ENCODE measurements at places on chromosomes 1 and 21.
A peak's percentile ranks its signal among the peaks of the same experiment; 100 is the strongest.

- DNase-seq, result no peak
Observed at GRCh38 chr1:150404465-150404864, 40.5 kb downstream of the RPRD2 start.

DNA sequence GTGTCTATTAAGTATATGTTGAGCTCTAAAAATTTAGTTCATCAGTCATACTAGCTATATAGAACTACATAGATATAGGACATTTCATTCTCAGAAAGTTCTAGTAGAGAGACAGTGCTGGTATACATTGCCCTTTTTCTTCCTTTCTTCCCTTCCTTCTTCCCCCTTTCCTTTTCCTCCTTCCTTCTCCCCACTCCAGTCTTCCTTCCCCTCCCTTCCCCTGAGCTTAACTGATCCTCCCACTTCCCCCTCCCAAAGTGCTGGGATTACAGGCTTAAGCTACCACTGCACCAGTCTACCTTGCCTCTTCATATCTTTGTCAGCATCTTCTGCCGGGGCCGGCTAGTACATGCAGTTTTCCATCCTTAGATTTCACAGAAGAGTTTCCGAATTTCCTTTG lies 12.1 kb downstream of the THRAP3 start:
- no peak for DNase-seq

- no peak for DNase-seq
Observed at GRCh38 chr1:2544875-2545640, 11.1 kb upstream of the TNFRSF14 start.

GRCh38 chr21:32174819-32175218 lies 104.0 kb downstream of the MIS18A start:
- DNase-seq, result no peak

DNA sequence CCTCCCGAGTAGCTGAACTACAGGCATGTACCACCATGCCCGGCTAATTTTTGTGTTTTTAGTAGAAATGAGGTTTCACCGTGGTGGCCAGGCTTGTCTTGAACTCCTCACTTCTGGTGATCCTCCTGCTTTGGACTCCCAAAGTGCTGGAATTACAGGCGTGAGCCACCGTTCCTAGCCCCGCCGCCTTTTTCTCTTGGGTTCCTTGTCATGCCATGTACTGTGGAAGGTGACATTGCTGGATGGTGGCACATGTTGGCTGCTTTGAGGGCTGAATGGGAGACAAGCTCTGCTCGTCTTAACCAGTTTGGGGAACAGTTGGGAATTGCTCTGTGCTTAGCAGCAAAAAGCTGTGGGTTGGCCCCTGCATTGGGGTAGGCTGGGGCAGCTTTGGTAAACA lies 22.7 kb downstream of the ACTL8 start:
- DNase-seq, result no peak

DNA sequence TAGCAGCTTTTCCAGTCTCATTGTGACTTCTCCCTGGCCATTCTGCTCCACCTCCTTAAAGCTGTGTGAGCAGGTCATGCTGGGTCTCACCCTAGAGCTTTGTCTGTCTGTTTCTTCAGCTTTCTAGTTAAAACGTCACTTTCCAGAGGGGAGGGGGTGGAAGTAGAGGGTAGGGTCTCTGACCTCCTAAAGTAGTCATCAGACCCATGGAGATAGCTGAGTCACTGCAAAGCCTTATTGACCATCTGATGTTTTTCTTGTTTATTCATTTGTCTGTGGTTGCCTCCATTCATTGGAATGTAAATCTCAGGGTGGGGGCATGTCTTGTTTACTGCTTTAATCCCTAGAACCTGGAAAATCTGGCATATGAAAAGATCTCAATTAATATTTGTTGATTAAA lies 52.7 kb downstream of the ELF3 start:
- no peak for DNase-seq

DNA sequence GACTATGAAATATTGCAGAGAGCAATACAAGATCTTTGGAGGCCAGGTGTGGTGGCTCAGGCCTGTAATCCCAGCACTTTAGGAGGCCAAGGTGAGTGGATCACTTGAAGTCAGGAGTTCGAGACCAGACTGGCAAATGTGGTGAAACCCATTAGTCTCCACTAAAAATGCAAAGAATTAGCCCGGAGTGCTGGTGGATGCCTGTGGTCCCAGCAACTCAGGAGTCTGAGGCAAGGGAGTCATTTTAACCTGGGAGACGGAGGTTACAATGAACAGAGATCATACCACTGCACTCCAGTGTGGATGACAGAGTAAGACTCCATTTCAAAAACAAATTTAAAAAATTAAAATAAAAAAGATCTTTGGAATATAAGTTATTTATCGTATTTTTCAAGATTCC lies 76.6 kb downstream of the PRKAB2 start:
- no peak for DNase-seq

GRCh38 chr1:235888119-235888643 lies 21.5 kb upstream of the LYST start:
- peak; percentile 11 for DNase-seq

- DNase-seq, result no peak
Observed at GRCh38 chr1:161032409-161032808, 6.4 kb downstream of the TSTD1 start.

DNA sequence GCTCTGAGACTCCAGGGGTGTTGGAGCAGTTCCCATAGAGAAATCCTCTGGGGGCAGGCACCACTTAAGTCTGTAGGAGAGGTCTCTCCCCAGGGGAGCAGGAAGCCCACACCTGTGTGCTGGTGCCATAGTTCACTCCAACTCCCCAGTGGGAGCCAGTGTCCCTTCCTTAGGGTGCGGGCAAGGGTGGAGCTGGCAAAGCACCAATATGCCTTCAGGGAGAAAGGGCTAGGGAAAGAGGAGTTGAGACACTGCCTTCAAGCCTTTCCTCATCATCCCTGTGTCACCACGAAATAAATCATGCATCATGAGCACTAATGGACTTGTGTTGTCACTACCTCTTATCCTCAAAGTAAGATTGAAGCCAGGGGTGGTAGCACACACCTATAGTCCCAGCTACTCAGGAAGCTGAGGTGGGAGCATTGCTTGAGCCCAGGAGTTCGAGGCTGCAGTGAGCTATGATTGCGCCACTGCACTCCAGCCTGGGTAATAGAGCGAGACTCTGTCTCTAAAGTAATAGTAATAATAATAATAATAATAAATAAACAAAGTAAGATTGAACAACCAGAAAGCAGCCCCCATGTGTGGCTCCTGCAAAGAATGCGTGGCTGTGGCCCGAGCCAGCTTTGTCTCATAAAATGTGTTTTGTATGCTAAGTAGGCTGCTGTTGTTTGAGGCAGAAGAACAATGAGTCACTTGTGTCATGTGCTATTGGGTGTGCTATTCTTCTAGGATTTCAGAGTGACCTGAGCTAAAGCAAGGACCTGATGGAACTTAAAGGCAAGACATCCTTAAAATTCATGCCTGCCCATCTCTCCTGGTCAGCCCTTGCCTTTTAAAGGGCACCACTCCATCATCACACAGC lies 6.7 kb upstream of the TIE1 start:
- DNase-seq, result no peak

DNA sequence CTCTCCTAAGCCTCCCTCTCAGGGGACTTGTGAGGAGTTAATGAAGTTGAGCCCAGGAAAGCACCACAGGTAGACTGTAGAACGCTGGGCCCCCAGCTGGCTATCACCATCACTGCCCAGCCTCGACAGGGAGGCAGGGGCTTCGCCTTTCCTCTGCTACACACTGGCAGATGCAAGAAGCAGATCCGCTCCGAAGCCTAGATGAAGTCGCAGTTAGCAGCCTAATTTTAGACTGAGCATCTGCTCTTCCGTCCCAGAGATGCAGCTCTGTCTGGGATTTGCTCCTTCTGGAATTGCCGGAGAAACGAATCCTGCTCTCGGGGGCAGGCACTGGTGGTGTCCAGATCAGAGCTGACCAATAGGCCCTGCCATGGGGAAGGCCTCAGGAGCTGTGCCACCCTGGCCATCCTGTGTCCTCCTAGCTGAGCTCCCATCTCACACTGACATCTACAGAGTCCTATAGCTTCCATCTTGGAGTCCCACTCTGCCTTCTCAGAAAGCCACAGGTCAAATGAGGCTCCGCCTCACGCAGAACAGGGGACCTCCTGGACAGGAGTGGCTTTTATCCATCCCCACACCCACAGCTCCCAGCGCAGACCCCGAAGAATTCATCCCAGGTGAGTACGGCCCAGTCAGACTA lies 186.8 kb upstream of the EDN2 start:
- DNase-seq, result no peak

- DNase-seq, result no peak
Observed at GRCh38 chr1:209176866-209177430, 406.6 kb upstream of the CAMK1G start.

GRCh38 chr1:182713492-182713891 lies 29.1 kb upstream of the RGS8 start:
- DNase-seq, result no peak

DNA sequence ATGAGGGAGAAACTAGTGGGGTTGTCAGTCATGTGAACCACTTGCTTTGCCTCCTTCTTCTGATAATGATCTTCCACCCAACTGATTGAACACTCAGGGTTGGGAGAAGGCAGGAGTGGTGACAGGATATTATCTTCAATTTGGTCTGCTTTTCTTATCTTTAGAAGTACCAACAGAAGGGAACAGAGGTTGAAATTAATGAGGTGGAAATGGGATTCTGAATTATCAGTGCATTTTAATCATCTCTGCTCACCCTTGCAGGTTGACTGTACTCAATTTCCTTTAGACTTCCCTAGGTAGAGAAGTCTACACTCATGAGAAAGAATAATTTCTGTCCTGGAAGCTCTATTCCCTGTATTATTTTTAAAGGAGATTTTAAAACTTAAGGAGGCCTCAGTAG lies 19.9 kb upstream of the PTPN14 start:
- DNase-seq, result no peak

DNA sequence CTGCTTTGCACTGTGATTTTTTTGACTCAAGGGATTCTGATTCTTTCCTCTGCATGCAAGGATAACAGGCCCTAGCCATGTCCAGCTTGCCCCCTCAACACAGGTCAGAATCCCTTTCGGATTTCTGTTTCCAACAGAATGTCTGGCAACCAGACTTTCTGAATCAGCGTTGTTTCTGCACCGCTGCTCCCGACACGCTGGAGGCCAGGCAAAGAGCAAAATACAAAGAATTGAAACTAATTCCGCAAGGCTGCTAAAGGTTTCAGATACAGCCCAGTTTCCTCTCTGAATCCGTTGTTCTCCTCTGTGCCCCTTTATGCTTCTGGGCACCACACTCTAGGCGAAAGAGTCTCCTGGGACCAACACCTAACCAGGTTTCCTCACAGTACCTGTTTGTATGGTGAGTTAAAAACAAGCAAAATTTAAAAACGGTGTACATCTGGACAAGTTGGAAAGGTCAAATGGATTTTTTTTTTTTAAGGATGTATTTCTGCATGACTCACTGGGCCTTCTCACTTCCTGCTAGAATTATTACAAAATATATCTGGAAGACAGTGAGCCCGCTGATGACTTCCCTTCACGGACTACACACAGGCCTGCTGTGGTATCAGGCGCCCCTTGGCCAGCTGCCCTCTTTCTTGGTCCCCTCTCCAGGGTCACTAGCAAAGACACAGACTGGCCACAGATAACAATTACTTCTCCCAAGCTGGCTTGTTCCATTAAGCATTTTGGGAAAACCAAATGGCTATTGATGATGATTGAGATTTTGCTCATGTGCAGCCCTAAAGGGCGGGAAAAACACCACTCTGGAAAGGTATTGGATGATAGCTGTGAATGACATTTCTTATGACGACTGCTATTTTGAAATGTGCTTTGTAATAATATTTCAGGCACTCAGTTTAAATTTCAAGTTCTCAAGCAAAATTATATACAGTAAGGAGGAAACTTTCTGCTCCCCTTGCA lies 118.3 kb downstream of the TGFB2 start:
- no peak for DNase-seq

GRCh38 chr1:116024626-116025025 lies 48.3 kb downstream of the SLC22A15 start:
- DNase-seq, result no peak

DNA sequence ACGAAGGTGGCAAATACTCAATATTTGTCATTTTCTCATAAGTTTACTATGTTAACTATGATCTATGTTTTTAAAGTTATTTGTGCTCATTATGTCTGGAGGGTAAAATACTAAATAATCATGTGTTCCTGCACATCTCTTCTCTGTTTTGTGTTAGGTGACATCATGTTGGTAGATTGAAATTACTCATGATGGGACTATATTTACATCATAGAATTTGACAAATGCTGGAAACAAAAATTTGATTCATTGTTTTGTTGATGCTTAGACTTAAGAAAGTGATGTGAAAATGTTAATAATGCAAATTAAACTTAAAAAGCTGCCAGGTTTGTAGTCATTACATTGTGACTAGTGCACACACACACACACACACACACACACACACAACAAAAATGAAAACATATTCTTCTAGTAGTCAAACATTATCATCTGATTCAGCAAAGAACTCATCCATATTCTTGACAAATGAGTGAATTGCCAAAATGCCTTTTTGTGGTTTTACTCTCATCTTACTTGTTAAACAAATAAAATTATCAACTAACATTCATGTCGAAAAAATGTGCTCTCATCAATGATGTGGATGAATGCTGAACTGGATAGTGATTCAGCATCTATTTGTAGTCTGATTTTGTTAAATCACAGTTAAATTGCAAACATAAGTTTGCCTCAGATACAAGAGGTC lies 870.7 kb downstream of the BRINP3 start:
- no peak for DNase-seq

DNA sequence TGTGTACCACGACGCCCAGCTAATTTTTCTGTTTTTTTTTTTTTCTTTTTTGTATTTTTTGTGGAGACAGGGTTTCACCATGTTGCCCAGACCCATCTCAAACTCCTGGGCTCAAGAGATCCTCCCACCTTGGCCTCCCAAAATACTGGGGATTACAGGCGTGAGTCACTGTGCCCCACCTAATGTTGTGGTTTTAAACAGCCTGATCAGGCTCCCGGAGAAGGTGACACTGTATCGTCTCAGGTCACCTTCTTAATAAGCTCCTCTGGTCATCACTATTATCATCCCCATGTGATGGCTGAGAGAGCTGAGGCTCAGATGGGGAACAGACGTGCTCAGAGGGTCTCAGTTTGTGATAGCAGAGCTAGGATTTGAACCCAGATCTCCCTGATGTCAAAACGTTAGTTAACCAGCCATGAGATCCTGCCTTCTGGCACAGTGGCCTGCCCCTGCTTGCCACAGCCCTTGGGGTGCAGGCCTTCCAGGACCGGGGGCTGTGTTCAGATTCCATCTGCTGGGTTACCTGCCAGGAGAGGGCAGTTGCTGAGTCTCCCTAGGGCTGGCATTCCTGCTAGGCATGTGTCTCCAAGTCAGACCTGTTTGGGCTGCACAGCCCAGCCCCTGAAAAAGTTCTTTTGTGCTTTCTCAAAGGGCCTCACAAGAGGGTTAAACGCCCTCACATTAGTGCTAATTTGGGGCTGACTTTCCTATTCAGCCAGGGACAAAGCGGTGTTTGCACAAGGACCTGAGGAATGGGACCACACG lies 32.7 kb upstream of the GRHL3 start:
- DNase-seq, result no peak
